ENCODE measurements at places on chromosomes 4 and X. TPM values are rescaled to one million over a fixed set of nuclear protein-coding genes. Genes with fewer than 3 reads are reported as not detected.

DCAF4L1 gene
- 0.33 TPM for total RNA-seq

ARMCX1 gene
- 43.4 TPM for total RNA-seq

FAAH2 gene
- total RNA-seq = 0.64 TPM

PDLIM3 gene
- total RNA-seq = 181 TPM

ZNF185 gene
- total RNA-seq = 19.5 TPM

DNA sequence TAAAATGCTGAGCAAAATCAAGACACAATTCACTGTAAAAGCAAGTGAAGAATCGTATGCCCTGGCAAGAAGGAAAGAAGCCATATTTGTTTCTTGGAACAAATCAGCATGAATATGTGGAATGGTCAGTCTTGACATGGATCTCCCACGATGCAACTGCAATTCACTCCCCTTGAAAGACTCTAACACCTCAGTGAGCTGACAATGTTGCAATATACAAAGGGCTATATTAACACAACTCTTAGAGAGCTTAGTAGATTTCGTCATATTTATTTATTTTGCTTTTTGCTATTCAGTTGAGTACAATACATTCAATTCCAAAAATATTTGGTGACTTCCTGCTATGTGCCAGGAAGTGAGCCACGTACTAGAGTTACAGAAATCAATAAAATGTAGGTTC lies 14.7 kb downstream of the OR13H1 start:
- peaks cover 22% of the 10 kb centered on the region for H3K27me3 ChIP-seq
- H3K27ac ChIP-seq = no peak overlapping the region
- no peaks in the 10 kb centered on the region for H3K4me1 ChIP-seq

- H3K36me3 ChIP-seq = no peaks in the 10 kb centered on the region
- H3K27ac ChIP-seq = no peak overlapping the region
- no peaks in the 10 kb centered on the region for H3K27me3 ChIP-seq
- no peak overlapping the region for H3K4me3 ChIP-seq
- no peaks in the 10 kb centered on the region for H3K4me1 ChIP-seq
Observed at GRCh38 chrX:19647731-19648588, 132.7 kb upstream of the MAP3K15 start.

DNA sequence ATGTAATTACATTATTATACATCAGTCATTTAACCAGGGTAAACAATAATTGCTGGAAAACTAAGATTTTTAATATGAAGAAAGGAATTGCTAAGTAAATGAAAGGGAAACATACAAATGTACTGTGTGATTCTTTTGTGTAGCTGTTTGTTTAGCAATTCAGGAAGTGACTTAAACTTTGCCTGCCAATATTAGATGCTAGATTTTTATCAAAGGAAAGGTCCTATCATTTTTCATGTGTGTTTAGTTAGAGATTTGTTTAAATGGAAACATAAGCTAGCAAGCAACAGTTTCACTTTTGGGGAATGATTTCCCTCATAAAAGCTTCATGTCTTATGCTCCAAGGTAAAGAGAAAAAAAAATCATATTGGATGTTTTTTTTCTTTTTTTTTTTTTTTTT lies 95.1 kb upstream of the LIMCH1 start:
- DNase-seq = no peak
- no peaks in the 10 kb centered on the region for H3K36me3 ChIP-seq
- no peaks in the 10 kb centered on the region for H3K4me1 ChIP-seq
- no peak overlapping the region for H3K4me3 ChIP-seq

DNA sequence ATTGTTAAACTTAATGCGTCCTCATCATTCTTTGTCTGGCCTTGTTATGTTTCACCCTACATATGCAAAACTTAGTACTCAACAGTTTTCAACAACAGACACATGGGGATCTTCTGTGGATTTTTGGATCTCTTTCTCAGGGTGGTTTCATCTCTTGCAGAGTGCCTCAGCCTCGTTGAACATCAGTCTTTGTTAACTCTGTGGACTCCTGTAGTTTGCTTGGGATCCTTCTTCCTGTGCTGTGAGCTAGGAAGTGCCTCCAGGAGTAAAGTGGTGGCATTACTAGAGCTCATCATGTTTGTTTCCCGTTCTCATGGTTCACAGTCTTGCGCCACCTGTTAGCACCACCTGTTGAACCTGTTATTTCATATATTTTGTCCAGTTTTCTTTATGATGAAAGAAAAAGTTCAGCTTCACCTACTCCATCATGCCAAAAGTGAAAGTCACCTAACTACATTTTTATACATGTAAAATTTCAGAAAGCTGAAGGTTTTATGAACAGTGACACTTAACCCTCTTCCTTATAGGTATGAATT lies 27.5 kb upstream of the NDUFC1 start:
- H3K27ac ChIP-seq = no peak overlapping the region
- peaks cover under 1% of the 10 kb centered on the region for H3K4me1 ChIP-seq
- DNase-seq = no peak
- H3K36me3 ChIP-seq = no peaks in the 10 kb centered on the region

- peaks cover 20% of the 10 kb centered on the region for H3K27me3 ChIP-seq
- no peaks in the 10 kb centered on the region for H3K36me3 ChIP-seq
- DNase-seq = no peak
Observed at GRCh38 chrX:118862979-118863378, 39.4 kb downstream of the ZCCHC12 start.

DNA sequence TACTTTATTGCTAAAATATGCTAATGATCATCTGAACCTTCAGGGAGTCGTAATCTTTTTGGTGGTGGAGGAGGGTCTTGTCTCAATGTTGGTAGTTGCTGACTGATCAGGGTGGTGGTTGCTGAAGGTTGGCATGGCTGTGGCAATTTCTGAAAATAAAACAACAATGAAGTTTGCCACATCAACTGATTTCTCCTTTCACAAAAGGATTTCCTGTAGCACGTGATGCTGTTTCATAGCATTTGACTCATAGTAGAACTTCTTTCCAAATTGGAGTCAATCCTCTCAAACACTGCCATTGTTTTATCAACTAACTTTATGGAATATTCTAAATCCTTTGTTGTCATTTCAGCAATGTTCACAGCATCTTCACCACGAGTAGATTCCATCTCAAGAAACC lies 19.3 kb downstream of the DDIT4L start:
- no peaks in the 10 kb centered on the region for H3K36me3 ChIP-seq
- H3K4me3 ChIP-seq = no peak overlapping the region
- no peaks in the 10 kb centered on the region for H3K4me1 ChIP-seq

GRCh38 chrX:153444333-153445011 lies 1.4 kb downstream of the TREX2 start:
- H3K27ac ChIP-seq = no peak overlapping the region
- H3K36me3 ChIP-seq = no peaks in the 10 kb centered on the region
- peaks cover 17% of the 10 kb centered on the region for H3K27me3 ChIP-seq
- DNase-seq = no peak
- H3K4me3 ChIP-seq = no peak overlapping the region

- H3K27me3 ChIP-seq = no peaks in the 10 kb centered on the region
- DNase-seq = no peak
- H3K36me3 ChIP-seq = no peaks in the 10 kb centered on the region
- peak overlapping the region; percentile 22 for H3K27ac ChIP-seq
- no peaks in the 10 kb centered on the region for H3K4me1 ChIP-seq
Observed at GRCh38 chrX:107718156-107718621, 57.4 kb downstream of the TSC22D3 start.

GRCh38 chr4:37628977-37629609 lies 57.1 kb downstream of the RELL1 start:
- peak overlapping the region; percentile 54 for H3K27ac ChIP-seq
- no peak for DNase-seq
- H3K4me1 ChIP-seq = no peaks in the 10 kb centered on the region
- H3K36me3 ChIP-seq = no peaks in the 10 kb centered on the region
- H3K27me3 ChIP-seq = no peaks in the 10 kb centered on the region

GRCh38 chr4:113452868-113453620 lies 308.5 kb downstream of the CAMK2D start:
- no peak for DNase-seq
- H3K4me3 ChIP-seq = no peak overlapping the region
- no peak overlapping the region for H3K27ac ChIP-seq
- H3K4me1 ChIP-seq = no peaks in the 10 kb centered on the region

GRCh38 chr4:128775916-128776315 lies 33.6 kb upstream of the JADE1 start:
- H3K36me3 ChIP-seq = no peaks in the 10 kb centered on the region
- no peaks in the 10 kb centered on the region for H3K4me1 ChIP-seq
- no peak overlapping the region for H3K4me3 ChIP-seq
- no peaks in the 10 kb centered on the region for H3K27me3 ChIP-seq
- H3K27ac ChIP-seq = no peak overlapping the region

GRCh38 chr4:163482190-163482589 lies 8.6 kb upstream of the TKTL2 start:
- H3K4me1 ChIP-seq = no peaks in the 10 kb centered on the region
- H3K36me3 ChIP-seq = no peaks in the 10 kb centered on the region
- no peak for DNase-seq
- no peaks in the 10 kb centered on the region for H3K27me3 ChIP-seq
- H3K4me3 ChIP-seq = no peak overlapping the region
- no peak overlapping the region for H3K27ac ChIP-seq

DNA sequence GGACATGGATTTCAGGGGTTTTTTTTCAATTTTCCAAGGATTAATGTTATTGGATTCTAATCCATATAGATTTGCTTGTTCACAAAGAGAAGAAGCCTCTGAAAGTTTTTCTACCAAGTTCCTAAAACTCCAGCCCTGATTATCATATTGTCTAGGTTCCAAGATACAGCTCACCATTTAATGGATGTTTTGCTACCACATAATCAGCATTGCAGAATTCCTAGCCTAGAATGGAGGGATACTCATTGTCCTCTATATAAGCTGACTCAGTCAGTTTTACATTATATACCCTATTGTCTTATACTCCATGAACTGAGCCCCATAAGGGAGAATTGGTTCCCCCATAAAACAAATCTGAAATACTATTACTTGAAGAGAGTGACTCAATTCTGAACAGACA lies 664.7 kb upstream of the FAM241A start:
- H3K4me3 ChIP-seq = no peak overlapping the region
- no peak for DNase-seq
- H3K36me3 ChIP-seq = no peaks in the 10 kb centered on the region
- no peaks in the 10 kb centered on the region for H3K4me1 ChIP-seq

DNA sequence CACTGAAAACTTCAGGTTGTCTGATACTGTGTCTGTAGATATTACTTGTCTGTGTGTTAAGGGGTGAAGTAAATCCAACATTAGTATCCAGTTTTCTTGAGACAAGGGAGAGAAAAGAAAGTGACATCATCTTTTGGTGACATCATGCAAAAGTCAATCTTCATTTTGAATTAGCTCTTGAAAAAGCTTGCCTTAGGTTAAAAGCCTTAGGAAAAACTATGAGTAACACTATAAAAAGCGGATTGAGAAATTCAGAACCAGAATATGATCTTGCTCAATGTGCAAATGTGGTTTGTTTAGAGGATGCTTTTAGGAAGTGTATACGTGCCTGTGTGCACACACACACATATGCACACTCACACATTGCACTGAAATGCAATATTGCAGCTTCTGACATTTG lies 345.8 kb upstream of the CASK start:
- no peak overlapping the region for H3K4me3 ChIP-seq
- peaks cover 33% of the 10 kb centered on the region for H3K27me3 ChIP-seq
- H3K4me1 ChIP-seq = no peaks in the 10 kb centered on the region

- no peaks in the 10 kb centered on the region for H3K4me1 ChIP-seq
- H3K36me3 ChIP-seq = no peaks in the 10 kb centered on the region
- DNase-seq = no peak
- H3K4me3 ChIP-seq = no peak overlapping the region
Observed at GRCh38 chrX:51024106-51024696, 113.7 kb downstream of the BMP15 start.

GRCh38 chrX:63934160-63934559 lies 149.1 kb upstream of the ARHGEF9 start:
- DNase-seq = no peak
- no peak overlapping the region for H3K4me3 ChIP-seq
- no peak overlapping the region for H3K27ac ChIP-seq
- H3K27me3 ChIP-seq = no peaks in the 10 kb centered on the region

GRCh38 chrX:119654112-119654531 lies 38.8 kb downstream of the SEPTIN6 start:
- no peaks in the 10 kb centered on the region for H3K36me3 ChIP-seq
- DNase-seq = no peak
- H3K4me3 ChIP-seq = no peak overlapping the region
- no peaks in the 10 kb centered on the region for H3K27me3 ChIP-seq
- H3K27ac ChIP-seq = no peak overlapping the region

- no peak overlapping the region for H3K4me3 ChIP-seq
- no peaks in the 10 kb centered on the region for H3K36me3 ChIP-seq
- no peak for DNase-seq
- H3K27ac ChIP-seq = no peak overlapping the region
- H3K27me3 ChIP-seq = no peaks in the 10 kb centered on the region
Observed at GRCh38 chr4:4693258-4693657, 151.4 kb upstream of the STX18 start.

- H3K27ac ChIP-seq = no peak overlapping the region
- H3K36me3 ChIP-seq = no peaks in the 10 kb centered on the region
- no peaks in the 10 kb centered on the region for H3K4me1 ChIP-seq
- H3K27me3 ChIP-seq = peaks cover 48% of the 10 kb centered on the region
- no peak for DNase-seq
- no peak overlapping the region for H3K4me3 ChIP-seq
Observed at GRCh38 chrX:109826954-109827708, 94.1 kb upstream of the ACSL4 start.

- no peaks in the 10 kb centered on the region for H3K4me1 ChIP-seq
- H3K27ac ChIP-seq = no peak overlapping the region
- H3K27me3 ChIP-seq = no peaks in the 10 kb centered on the region
- H3K4me3 ChIP-seq = no peak overlapping the region
- no peak for DNase-seq
Observed at GRCh38 chr4:129862461-129862860, 766.5 kb downstream of the C4orf33 start.

GRCh38 chr4:20629186-20630106 lies 70.8 kb upstream of the PACRGL start:
- H3K27ac ChIP-seq = no peak overlapping the region
- no peak overlapping the region for H3K4me3 ChIP-seq
- DNase-seq = no peak

- DNase-seq = no peak
- H3K4me3 ChIP-seq = no peak overlapping the region
- no peaks in the 10 kb centered on the region for H3K36me3 ChIP-seq
- no peaks in the 10 kb centered on the region for H3K4me1 ChIP-seq
Observed at GRCh38 chr4:98850937-98851336, 78.0 kb downstream of the EIF4E start.

DNA sequence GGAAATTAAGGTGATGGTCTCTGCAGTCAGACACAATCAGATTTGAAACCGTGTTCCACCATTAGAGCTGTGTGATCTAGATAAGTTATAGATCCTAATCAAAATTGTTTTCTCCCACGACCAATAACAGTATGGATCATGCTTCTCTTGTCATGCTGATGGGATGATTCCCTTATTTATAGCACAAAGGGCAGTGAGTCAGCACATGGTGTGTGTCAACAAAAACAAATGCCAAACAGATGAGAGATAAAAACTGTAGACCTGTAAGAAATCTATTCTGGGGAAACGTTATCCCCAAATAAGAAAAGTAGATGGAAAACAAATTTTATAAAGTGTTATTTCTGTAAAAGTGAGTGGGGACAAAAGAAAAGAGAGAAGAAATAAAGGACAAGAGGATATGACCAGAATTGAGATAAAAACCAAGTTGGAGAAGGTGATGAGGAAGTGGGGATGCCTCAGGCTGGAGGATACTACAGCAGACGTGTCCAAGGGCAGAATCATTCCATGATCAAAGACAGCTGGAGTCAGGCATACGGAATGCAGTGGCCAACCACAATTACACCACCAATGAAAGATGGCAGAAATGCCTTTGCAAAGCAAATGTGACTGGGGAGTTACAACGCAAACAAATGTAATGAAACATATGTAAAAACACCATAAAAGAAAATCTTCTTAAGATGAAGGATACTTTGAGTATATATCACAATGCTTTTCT lies 377.8 kb upstream of the PRKX start:
- H3K27ac ChIP-seq = no peak overlapping the region

- no peaks in the 10 kb centered on the region for H3K36me3 ChIP-seq
- H3K4me1 ChIP-seq = no peaks in the 10 kb centered on the region
- no peak overlapping the region for H3K4me3 ChIP-seq
- H3K27ac ChIP-seq = no peak overlapping the region
Observed at GRCh38 chr4:31125061-31125460, 404.9 kb downstream of the PCDH7 start.
